ENCODE measurements at places on chromosomes 16 and 17.

DNA sequence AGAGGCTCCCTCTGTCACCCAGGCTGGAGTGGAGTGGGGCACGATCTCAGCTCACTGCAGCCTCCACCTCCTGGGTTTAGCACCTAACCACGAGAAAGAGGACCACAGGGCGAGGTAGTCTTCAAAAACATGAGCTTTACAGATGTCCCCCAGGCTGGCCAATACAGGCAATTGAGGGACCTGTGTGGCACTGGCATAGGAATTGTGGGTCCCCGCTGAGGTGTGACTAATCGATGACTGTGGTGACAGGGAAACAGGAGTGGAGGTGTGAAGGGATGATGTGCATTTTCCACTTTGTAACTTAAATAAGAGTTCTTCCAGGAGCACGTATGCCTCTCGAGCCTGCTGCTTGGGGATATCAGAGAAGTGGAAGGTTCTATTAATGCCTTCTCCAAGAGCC lies 12.6 kb upstream of the ARHGAP17 start:
- DNase-seq: no peak
- H3K27me3 ChIP-seq: no peaks in the 10 kb centered on the region
- no peak overlapping the region for H3K27ac ChIP-seq
- H3K4me3 ChIP-seq: no peak overlapping the region
- peaks cover 16% of the 10 kb centered on the region for H3K4me1 ChIP-seq

DNA sequence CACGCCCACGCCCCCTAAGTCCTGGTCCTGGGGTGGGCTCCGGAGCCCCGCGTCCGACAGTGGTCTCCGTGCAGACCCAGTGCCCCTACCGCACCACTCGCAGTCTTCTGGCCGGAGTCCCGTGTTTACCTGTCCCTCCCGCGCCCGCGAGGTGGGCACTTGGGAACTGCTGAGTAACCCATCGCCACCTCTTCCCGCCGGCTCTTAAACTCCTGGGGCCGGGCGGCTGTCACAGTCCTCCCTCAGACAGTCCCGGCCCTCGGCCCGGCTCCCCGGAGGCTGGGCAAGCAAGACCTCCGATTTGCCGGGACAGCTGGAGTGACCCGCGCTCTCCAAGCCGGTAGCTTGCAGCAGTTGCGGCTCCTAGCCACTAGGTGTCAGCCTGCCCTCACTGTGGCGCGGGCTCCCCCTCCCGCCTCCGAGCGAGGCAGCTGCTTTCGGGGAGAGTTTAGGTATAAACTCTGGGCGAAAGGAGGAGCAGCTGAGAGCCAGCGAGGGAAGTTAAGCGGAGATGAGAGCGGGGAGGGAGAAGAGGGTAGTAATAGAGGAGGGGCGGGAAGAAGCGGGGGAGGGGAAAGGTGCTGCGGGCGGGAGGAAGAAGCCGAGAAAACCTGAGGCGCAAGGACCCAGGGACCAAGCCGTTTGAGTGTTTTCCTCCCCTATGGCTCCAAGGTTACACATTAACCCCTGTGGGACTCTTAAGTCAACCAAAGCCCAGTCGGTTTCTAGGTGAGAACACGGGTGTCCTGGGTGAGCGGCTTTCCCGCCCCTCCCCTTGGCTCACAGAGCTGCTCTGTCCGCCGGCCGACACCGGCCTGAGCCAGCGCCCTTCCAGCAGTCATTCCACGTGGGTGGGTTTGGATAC lies 826 bp upstream of the TLCD1 start:
- peaks cover 56% of the 10 kb centered on the region for H3K4me1 ChIP-seq
- peak; percentile 93 for DNase-seq
- peak overlapping the region; percentile 91 for H3K4me3 ChIP-seq
- H3K27me3 ChIP-seq: no peaks in the 10 kb centered on the region
- H3K27ac ChIP-seq: peak overlapping the region; percentile 98

DNA sequence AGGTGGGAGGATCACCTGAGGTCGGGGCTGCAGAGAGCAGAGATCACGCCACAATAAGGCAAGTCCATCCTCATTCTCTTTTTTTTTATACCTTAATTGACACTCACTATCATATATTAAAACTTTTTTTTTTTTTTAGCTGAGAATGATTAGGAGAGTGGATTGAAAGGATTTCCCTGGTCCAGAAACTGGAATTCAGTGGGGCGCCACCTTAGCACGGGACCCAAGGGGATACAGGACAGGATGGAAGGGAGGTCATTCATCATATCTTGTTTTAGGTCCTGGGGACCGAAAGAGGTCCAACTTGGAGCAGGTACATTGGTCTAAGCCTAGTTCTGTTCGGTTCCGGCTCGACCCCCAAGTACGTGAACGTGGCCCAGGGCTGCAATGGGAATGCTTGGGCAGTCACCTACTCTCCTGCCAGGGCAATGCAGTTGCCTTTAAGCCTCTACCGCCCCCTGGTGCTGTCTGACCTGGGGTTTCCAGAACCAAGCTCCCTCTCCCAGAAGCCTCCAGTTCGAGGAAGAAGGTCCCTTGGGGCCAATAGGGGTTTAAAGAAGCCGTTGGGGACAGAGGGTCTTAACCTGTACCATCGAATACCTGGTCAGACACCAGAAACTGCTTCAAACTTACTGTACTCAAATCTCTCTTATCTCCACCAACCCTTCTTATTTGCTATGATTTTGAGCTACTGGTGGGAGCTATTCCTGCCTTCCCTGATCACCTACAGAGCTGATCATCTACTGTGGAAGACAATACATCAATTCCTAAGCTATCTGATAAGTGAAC lies 19.9 kb upstream of the GPATCH8 start:
- H3K36me3 ChIP-seq: no peaks in the 10 kb centered on the region
- H3K27ac ChIP-seq: no peak overlapping the region
- no peak overlapping the region for H3K4me3 ChIP-seq
- DNase-seq: peak; percentile 79

DNA sequence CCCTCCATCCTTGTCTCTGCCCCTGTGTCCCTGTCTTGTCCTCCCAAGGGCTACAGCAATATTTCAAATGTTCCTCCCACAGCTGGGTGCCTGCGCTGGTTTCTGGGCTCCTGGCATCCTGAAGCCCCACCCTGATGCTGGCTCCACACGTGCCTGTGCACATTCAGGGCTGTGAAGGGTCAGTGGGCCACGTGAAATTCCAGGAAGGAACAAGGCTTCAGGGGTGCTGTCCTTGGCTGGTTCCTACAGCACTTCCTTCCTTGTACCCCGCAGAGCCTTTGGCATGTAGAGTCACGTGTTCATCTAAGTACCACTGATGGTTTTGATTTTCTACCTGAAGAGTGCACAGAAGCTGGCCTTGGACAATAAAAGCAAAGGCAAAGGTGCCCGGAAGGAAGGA lies 57.7 kb upstream of the NLK start:
- H3K4me3 ChIP-seq: no peak overlapping the region
- H3K27me3 ChIP-seq: peaks cover 13% of the 10 kb centered on the region
- no peaks in the 10 kb centered on the region for H3K36me3 ChIP-seq

DNA sequence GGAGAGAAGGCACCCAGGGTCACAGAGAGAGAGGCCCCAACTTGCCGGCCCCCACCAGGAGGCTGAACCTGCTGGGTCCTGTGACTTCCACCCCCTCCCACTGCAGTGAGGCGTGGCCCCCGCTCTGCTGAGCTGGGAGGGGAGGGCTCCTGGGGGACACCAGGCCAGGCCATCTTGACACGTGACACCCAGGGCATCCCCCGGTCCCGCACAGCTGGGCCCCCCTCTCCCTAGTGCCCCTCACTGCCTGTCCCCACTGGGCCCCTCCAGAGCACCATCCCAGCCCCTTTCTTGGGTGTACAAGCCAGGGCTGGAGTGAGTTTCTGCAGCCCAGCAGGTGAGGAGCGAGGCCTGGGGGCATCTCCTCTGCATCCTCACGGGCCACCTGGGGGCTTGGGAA lies 12.4 kb downstream of the UBALD1 start:
- H3K27ac ChIP-seq: no peak overlapping the region
- DNase-seq: no peak
- no peak overlapping the region for H3K4me3 ChIP-seq
- H3K36me3 ChIP-seq: no peaks in the 10 kb centered on the region

DNA sequence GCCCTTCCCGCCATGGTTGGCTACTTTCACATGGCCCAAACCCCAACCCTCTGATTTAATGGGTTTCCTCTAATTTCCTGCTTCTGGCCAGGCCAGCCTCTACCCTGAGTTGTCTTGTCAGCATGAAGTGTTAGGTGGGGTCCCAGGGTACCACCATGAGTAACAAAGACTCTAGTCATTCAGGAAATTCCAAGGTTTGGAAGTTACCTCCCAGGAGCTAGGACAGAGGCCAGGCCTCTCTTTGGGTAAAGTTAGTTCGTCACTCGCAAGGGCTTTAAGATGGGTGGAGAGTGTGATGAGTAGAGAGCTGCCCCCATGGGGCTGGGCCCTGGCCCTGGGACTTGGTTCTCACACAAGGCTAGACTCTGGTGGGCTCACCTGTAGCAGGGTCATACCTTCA lies 54.6 kb downstream of the PLD6 start:
- H3K36me3 ChIP-seq: peaks cover 6% of the 10 kb centered on the region
- DNase-seq: no peak
- peak overlapping the region; percentile 87 for H3K27ac ChIP-seq

DNA sequence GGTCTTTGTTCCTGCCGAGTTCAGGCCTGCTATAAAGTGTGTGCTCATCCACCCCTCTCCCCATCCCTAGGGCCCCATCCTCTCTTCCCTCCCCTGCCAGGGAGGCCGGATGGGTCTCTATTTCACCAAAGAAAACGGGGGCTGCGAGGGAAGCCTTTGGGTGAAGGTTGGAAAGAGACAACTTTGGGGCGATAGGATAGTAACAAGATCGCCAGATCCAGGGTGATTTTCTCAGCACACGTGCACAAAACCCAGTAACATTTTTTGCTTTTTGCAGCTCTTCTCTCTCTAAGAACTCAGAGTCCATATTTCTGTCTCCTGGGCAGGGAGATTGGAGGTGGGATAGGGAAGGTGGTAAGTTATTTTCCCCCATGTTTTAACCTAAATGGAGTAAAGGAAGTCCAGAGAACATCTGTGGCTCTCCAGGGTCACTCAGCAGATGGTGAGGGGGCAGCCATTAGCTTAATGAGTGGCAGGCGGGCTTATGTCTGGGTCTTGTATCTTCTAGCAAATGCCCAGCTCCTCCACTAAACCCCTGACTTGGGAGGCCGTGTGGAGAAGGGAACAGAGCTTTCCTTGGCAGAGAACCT lies 6.9 kb downstream of the CCR7 start:
- DNase-seq: no peak
- no peak overlapping the region for H3K4me3 ChIP-seq

All from natural killer cell treated with Interleukin-12 subunit alpha and Interleukin-12 subunit beta and Interleukin-15 and Interleukin-18, amount 100 ng/mL, for 72 hours (primary cell).